ENCODE measurements at places on chromosomes 12 and 14.

DNA sequence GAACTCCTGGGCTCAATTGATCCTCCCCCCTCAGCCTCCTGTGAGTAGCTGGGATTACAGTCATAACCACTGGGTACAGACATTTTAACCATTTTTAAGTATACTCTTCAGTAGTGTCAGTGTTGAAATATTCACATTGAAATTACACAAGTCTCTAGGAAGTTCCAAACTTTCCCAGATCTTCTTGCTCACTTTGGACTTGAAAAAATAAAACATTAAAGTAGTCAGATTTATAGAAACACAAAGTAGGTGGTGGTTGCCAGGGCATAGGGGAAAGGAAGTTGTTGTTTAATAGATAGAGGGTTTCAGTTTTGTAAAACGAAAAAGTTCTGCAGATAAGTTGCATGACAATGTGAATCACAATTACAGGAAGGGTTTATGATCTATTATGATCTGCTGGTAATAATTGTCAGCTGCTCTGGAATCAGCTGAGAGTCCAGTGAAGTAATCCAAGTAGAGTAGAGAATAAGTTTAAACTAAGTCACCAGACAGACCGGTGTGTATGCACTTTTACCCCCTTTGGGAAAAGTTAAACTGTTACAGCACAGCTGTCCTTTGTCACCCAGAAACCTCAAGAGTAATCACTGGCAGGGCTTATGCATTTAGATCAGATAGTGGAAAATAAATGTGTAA lies 27.4 kb downstream of the PCNX1 start:
- DNase-seq, result peak; percentile 60

DNA sequence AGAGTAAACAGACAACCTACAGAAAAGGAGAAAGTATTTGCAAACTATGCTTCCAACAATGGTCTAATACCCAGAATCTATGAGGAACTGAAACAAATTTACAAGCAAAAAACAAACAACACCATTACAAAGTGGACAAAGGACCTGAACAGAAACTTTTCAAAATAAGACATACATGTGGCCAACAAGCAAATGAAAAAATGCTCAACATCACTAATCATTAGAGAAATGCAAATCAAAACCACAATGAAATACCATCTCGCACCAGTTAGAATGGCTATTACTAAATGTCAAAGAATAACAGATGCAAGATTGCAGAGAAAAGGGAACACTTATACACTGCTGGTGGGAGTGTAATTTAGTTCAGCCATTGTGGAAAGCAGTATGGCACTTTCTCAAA lies 125.8 kb downstream of the C12orf42 start:
- no peak for DNase-seq

DNA sequence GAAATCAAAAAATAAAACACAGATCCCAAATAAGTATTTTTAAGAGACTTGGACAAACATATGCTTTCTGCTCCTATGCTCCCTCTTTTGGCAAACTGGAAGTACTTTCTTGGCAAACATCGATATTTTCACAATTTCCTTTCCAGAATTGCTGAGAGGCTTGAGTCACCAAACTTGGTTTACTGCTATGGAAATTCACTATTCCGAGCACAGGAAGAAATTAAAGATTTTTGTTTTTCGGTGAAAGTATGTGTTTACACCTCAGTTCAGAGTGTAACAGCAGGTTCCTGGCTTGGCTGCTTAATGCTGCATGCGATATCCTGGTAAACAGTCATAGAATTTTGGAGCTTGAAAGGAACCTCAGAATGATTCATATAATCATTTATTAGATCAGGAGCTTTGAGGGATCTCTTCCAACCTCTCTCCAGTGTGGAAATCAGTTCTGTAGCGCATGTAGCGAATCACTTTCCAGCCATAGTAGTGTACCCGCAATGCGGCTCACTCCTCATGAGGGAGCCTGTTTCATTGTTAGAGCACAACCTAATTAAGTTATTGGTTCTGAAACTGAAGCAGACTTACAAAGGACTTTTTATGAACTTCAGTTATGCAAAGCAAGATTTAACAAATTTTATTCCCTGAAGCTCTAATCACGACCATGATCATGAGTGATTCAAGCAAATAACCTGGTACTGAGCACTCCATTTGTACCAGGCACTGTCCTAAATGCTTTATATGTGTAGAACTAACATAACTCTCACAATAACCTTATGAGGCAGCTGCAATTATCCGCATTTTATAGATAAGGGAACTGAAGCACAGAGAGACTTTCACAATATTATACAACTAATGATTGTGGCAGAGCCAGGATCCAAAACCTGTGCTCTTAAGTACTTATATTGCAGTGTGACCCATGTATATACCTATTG lies 56.4 kb upstream of the ATP2A2 start:
- peak; percentile 91 for DNase-seq

DNA sequence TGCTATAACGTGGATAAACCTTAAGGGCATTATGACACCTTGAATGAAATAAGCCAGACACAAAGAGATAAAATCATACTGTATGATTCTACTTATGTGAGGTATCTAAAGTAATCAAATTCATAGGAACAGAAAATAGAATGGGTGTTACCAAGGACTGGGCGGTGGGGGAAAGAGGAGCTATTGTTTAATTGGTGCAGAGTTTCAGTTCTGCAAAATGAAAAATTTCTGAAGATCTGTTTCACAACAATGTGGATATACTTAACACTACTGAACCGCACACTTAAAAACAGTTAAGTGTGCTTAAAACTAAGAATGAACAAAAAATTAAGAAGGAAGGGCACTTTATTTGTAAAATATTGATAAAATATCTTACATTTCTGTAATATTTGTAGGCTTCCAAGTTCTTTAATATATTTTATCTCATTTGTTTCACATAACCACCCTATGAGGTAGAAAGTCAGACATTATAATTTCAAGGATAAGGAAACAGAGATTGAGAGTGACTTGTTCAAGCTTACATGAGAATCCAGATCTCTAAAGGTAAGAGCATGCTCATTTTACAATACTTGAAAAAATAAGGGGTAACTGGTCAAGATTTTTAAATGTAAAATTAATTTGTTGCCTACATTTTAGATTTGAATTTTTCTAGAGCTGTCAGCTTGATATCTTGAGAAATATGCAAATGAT lies 14.9 kb downstream of the LTA4H start:
- DNase-seq, result no peak

- no peak for DNase-seq
These were observed 14.9 kb downstream of the ITGA7 start for GRCh38 chr12:55692631-55693322.

DNA sequence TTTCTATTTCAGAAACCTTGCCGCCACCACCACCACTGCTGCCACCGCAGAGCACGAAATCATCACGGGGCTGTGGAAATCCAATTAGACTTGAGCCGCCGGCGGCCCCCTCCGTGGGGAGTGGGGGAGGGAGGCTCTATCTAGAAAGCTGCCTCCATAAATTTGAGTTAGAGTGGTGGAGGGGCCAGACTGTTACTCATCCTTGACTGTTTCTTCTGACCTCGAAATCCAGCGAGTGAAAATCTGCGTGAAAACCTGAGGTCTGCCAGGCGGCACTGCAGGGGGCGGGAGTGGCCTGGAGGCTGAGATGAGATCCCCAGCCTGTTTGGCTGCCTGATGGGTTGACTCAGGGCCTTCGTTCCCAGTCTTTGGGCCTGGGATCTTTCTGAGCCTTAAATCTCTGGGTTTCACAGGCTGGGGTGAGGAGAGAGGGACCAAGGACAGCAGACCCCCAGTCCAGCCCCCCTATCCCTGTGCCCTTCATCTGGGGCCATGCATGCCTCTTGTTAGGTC lies 29.9 kb downstream of the TSPAN9 start:
- DNase-seq, result peak; percentile 77

DNA sequence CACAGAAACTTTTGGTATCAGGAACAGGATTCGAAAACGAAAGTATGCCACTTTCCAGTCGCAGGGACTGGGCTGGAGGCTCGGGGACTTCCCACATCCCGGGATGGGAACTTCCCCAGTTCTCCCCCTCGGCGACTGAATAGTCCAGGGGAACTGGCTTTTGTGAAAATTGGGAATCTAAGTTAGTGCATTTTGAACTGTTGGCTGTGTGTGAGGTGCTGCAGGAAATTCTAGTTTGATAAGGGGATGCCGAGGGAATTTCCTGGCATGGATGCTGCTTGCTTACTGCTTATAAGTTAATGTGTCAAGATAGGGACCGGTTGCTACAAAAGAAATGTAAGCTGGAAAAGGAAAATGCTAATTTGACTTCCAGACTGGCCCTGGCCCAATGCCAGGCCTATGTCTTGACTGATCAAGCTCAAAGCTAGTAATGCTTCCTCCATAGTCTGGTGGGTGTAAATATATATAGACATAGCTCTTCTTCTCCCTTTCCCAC lies 73.4 kb upstream of the EIF5 start:
- DNase-seq, result peak; percentile 52

GRCh38 chr12:100266585-100266834 lies 369 bp downstream of the DEPDC4 start:
- no peak for DNase-seq

GRCh38 chr14:75724414-75725204 lies 63.6 kb downstream of the TTLL5 start:
- peak; percentile 20 for DNase-seq

GRCh38 chr12:42104087-42104486 lies 40.6 kb downstream of the GXYLT1 start:
- no peak for DNase-seq

DNA sequence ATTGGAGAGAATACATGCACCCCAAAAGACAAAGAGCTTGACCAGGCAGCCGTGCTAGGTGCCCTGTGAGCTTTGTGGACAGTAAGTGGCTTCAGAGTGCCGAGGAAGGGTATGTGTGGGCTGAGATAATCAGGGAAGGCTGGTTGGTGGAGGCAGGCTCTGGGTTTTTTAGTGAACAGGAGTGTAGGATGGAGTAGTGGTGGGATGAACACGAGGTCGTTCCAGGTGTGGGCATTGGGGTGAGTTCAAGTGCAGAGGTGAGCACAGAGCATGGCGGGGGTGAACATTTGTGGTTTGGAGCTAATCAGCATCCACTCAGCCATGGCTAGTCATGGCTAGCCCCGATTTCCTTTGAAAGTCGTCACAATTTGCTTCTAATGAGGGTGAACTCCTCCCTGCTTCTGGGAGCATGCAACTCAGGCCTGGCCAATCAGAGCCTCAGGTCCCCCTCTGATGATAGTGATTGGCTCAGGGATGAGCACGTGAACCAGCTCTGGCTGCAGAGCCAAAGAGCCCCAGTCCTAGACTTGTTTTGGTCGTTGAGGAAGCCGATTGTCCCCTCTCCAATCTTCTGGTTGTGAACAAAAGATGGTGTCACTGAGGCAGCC lies 40.7 kb upstream of the TCL1B start:
- DNase-seq, result no peak

DNA sequence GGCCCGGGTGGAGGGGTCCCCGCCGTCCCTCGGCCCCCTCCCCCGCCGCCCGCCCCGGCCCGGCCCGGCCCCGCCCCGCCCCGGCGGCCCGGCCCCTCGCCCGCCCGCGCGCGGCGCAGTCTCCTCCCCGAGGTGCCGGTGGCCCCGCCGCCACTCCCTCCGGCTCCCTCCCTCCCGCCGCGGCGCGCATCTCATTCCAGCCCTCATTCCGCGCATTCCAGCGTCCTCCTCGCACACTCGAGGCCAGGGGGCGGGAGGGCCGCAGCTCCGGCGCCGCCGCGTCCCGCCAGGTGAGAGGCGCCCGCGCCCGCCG lies at the start of gene TEAD4:
TEAD4 (plus strand) TSS at position 206 of the 313 bp plus-strand sequence.
- DNase-seq, result peak; percentile 79

GRCh38 chr12:94557746-94558295 lies 92.5 kb downstream of the TMCC3 start:
- no peak for DNase-seq

DNA sequence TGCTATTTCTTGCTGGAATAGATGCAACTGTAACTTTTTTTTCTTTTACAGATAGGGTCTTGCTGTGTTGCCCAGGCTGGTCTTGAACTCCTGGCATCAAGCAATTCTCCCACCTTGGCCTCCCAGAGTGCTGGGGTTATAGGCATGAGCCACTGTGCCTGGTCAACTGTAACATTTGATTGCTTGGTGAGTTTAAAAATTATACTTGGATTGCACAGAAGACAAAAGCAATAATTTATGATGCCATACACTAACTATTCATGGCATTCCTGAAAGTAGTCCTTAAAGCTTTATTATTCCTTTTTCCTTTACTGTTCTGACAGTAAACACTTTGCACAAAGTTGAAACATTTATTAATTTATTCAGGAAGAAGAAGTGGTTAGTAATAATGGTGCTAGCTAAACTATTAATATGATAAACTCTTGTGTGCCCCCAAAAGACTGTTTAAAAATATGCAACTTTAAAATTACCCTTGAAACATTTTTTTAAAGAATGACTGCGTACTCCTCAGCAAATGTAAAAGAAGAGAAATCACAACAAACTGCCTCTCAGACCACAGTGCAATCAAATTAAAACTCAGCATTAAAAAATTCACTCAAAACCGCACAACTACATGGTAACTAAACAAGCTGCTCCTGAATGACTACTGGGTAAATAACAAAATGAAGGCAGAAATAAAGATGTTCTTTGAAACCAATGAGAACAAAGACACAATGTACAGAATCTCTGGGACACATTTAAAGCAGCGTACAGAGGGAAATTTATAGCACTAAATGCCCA lies 8.3 kb downstream of the PTPRB start:
- DNase-seq, result no peak

- DNase-seq, result no peak
These were observed 652 bp upstream of the LRCOL1 start for GRCh38 chr12:132610866-132611602.

- DNase-seq, result peak; percentile 67
These were observed 73.1 kb upstream of the CEP83 start for GRCh38 chr12:94532490-94533422.

DNA sequence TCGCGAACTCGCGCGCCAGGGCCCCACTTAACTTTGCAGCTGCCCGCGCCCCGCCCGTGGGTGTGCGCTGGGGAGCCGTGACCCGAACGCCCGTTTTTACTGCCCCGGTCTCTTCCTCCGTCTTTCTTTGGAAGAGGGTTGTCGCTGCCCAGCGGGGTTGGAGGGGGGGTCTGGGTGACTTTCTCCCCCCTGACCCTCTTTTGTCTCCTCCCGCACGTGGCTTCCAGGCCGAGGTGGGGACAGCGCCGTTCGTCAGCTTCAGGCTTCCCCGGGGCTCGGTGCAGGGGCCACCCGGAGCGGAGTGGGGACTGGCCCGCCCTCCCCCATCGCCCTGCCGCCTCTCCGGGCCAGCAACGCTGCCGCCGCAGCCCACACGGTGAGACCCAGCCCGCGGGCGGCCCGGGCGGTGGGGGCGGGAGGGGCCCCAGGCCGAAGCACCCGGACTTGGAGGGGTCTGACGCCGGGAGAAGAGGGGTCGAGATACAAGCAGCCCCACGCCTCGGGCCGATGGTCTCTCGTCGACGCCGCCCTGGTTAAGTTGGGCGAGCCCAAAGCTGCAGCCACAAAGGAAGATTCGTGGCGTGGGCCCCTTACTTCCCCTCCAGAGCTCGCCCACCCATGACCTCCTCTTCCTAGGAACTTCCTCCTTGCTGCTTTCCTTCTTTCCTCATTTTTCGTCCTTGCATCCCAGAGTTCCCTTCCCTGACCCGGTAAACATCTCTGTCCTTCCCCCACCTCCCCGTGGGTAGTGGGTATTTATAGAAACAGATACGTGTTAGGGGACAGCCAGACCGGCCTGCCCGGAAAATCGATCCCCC lies 1.2 kb downstream of the DYRK2 start:
- DNase-seq, result no peak

All from iris pigment epithelial cell (primary cell).